Left ventricle myocardium inferior (tissue), 1 donor: ENCODE measurements at places on chromosomes 6 and 20. TPM values are rescaled to one million over a fixed set of nuclear protein-coding genes. Genes with fewer than 3 reads are reported as not detected.

DNA sequence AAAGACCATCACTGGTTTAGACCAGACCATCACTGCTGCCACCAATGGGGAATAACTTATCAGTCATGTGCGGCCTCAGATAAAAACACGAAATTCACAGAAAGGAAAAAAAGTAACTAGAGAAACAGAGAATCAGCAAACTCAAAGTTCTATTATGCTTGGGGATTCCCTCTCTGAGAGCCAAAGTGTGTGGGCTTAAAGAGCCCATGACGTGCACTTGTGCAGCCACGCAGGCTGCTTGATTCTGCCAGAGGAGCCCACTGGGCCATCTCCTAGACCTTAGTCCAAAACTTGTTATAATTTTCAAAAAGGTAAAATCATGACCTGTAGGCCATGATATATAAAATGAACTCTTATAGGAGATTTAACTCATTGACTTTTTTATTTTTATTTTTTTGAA, 15.2 kb downstream of the RAB44 start:
- DNase-seq = no peak
- H3K27me3 ChIP-seq = no peaks in the 10 kb centered on the region
- no peak overlapping the region for H3K27ac ChIP-seq

DNA sequence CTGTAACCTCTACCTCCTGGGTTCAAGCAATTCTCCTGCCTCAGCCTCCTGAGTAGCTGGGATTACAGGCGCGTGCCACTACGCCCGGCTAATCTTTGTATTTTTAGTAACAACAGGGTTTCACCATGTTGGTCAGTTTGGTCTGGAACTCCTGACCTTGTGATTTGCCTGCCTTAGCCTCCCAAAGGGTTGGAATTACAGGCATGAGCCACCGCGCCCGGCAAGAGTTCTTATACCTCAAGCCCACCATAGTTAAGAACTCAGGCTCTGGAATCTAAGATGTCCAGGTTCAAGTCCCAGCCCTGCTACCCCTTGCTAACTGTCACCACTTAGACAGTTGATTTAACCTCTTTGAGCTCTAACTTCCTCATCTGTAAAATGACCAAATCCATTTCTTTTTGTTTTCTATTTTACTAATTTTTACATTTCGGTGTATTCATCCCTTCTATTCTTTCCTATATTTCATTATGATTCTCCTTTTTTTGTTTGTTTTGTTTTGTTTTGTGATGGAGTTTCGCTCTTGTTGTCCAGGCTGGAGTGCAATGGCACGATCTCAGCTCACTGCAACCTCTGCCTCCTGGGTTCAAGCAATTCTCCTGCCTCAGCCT, 104.8 kb upstream of the ZNF217 start:
- no peak overlapping the region for H3K4me3 ChIP-seq
- no peak overlapping the region for H3K27ac ChIP-seq
- no peaks in the 10 kb centered on the region for H3K4me1 ChIP-seq
- no peaks in the 10 kb centered on the region for H3K36me3 ChIP-seq
- no peak for DNase-seq

DNA sequence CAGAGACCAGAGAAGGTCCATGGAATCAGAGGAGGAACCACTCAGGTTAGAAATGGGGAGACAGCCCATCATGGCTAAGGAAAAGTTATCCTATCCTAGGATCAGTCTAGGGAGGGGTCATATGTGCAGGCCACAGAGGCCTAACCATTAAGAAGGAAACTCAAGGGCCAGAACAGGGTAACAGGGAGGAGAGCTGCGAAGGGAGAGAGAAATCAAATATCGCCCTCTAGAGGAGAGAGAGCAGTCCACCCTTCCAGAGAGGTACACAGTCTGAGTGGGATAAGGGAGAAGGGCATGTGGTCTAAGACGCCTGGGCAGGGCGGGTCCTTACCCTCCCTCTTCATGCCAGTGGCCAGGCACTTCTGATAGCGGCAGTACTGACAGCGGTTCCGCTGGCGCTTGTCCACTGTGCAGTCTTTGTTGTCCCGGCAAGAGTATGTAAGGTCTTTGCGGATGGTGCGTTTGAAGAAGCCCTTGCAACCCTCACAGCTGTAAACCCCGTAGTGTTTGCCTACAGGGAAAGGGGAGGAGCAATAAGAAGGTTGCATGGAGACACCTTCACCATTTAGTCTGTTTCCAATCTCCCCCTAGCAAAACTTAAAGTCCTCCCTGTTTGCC, 2.9 kb downstream of the RXRB start:
- peaks cover 86% of the 10 kb centered on the region for H3K4me1 ChIP-seq
- no peaks in the 10 kb centered on the region for H3K27me3 ChIP-seq
- no peak for DNase-seq
- H3K4me3 ChIP-seq = no peak overlapping the region
- peaks cover 51% of the 10 kb centered on the region for H3K36me3 ChIP-seq
- H3K27ac ChIP-seq = peak overlapping the region; percentile 46

- DNase-seq = no peak
- no peaks in the 10 kb centered on the region for H3K27me3 ChIP-seq
- H3K36me3 ChIP-seq = no peaks in the 10 kb centered on the region
- no peak overlapping the region for H3K27ac ChIP-seq
- no peak overlapping the region for H3K4me3 ChIP-seq
- H3K4me1 ChIP-seq = no peaks in the 10 kb centered on the region
These were observed 17.7 kb upstream of the ITCH start for GRCh38 chr20:34345402-34345736.

GRCh38 chr6:98241630-98242029, 592.7 kb upstream of the POU3F2 start:
- no peaks in the 10 kb centered on the region for H3K4me1 ChIP-seq
- DNase-seq = no peak
- no peaks in the 10 kb centered on the region for H3K27me3 ChIP-seq
- H3K36me3 ChIP-seq = no peaks in the 10 kb centered on the region
- H3K4me3 ChIP-seq = no peak overlapping the region

GRCh38 chr20:7996898-7997297, 22.7 kb downstream of the TMX4 start:
- no peaks in the 10 kb centered on the region for H3K27me3 ChIP-seq
- no peak overlapping the region for H3K4me3 ChIP-seq

DNA sequence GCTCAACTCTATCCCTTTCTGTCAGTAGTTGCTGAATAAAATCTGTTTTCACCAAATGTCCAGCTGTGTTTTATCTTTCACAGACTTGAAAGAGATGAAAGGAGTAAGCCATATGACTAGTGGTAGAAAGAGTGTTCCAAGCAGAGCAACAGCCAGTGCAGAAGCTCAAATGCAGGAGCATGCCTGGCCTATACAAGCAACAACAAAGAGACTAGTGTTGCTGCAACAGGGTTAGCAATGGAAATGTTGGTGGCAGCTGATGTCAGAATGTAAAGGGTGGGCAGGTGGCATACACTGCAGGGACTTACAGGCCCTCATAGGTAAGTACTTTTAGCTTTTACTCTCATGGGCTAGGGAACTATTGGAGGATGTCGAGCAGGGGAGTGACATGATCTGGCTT, 5.2 kb upstream of the HINT3 start:
- peaks cover 5% of the 10 kb centered on the region for H3K4me1 ChIP-seq
- H3K27ac ChIP-seq = no peak overlapping the region
- no peaks in the 10 kb centered on the region for H3K27me3 ChIP-seq
- DNase-seq = no peak
- H3K36me3 ChIP-seq = no peaks in the 10 kb centered on the region

- no peak overlapping the region for H3K4me3 ChIP-seq
- H3K27me3 ChIP-seq = no peaks in the 10 kb centered on the region
- no peaks in the 10 kb centered on the region for H3K36me3 ChIP-seq
- H3K4me1 ChIP-seq = peaks cover 7% of the 10 kb centered on the region
- no peak for DNase-seq
- no peak overlapping the region for H3K27ac ChIP-seq
These were observed 490.2 kb downstream of the PRKN start for GRCh38 chr6:162237331-162237730.

DNA sequence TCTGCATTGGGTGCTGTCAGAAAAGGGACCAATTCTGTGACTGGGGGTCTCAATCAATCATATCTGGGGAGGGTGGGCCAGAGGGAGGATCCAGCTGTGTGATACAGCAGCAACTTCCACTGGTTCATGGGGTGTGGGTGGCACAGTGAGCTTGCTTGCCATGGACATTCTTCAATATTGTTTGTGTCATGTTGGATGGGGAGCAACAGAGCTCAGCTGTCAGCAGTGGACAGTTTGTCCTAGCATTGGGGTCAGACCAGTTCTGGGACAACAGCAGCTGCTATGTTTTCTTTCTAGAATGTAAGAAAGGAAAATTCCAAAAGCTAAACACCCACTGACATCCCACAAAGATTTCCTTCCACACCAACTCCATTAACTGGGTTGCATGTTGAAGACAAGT, 221.9 kb upstream of the CDH4 start:
- peaks cover 39% of the 10 kb centered on the region for H3K27me3 ChIP-seq
- no peak for DNase-seq
- no peaks in the 10 kb centered on the region for H3K4me1 ChIP-seq
- no peak overlapping the region for H3K4me3 ChIP-seq
- H3K36me3 ChIP-seq = no peaks in the 10 kb centered on the region
- H3K27ac ChIP-seq = no peak overlapping the region

DNA sequence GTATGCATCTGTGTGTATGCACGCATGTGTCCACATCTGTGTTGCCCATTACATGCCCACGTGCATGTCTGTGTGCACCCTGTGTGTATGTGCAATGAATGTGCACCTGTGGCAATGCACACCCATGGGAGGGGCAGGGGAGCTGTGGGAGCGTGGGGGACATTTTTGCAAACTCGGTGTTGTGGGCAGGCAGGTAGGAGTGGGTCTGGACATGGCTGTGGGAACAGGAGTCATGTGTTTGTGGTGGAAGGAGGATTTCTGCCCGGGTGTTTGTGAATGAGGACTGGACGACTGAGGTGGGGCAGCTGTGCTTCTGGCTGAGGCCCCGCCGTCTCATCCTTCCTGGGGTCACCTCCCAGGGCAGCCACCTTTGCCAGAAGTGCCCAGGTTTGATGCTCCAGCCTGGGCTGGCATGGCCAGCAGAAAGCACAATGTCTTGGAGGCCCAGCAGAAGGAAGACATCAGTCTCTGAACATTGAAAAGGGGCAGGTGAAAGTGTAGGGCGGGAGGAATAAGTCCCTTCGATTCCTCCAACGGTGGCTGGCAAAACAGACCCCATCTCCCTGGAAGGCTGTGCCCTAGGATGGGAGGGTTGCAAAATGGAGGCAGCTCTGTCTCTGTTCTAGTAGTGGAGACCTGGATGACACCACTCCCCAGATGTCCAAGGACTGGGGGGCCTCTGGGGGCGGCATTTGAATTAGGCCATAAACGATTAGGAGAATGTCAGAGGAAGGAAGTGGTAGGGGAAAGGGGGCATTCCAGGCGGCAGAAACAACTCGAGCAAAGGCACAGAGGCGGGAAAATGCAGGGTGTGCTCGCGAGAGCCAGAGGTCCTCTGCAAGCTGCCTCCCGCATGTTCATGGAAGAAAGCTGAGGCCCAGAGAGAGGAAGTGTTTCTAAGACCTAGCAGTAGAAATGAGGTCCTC, 19.1 kb upstream of the ARMC12 start:
- DNase-seq = no peak
- H3K27me3 ChIP-seq = no peaks in the 10 kb centered on the region
- peaks cover 49% of the 10 kb centered on the region for H3K4me1 ChIP-seq
- H3K4me3 ChIP-seq = no peak overlapping the region
- H3K27ac ChIP-seq = peak overlapping the region; percentile 100
- H3K36me3 ChIP-seq = no peaks in the 10 kb centered on the region

DNA sequence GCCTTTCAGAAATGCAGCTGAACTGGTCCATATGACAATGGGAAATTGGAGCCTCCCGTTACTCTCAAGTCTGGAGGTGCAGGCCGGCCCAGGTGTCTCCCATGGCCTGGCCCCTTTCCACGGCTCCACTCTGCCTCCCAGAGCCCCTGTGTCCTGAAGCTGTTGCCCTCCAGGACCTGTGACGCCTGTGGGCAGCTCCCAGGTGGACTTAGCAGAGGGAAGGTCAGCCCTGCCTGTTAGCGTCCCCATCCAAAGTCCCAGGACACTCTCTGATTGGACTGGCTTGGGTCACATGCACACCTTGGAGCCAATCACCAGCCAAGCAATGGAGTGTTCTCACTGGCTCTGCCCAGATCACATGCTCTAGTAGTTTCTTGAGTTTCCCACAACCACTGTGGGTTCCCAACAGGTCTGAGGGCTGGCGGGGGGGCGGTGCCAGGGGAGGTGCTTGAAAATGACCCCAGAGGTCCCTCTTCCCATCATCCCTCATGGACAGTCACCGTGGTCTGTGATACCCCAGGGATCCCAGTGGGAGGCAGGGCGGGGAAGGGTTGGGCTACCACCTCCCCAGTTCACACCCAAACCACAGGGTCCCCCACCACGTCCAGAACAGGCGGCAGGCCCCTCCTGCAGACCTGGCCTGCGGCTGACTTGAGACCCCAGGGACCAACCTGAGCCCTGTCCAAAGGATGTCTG, 135.6 kb downstream of the TAF4 start:
- DNase-seq = peak; percentile 0
- peaks cover 48% of the 10 kb centered on the region for H3K27me3 ChIP-seq
- H3K27ac ChIP-seq = no peak overlapping the region
- H3K36me3 ChIP-seq = no peaks in the 10 kb centered on the region
- no peaks in the 10 kb centered on the region for H3K4me1 ChIP-seq

GRCh38 chr20:48823960-48824498, 3.8 kb downstream of the PREX1 start:
- H3K4me3 ChIP-seq = no peak overlapping the region
- H3K27me3 ChIP-seq = peaks cover 7% of the 10 kb centered on the region
- no peak for DNase-seq
- H3K4me1 ChIP-seq = peaks cover 61% of the 10 kb centered on the region
- no peaks in the 10 kb centered on the region for H3K36me3 ChIP-seq

GRCh38 chr6:113495521-113495920, 361.6 kb upstream of the MARCKS start:
- no peak overlapping the region for H3K4me3 ChIP-seq
- H3K27ac ChIP-seq = no peak overlapping the region
- DNase-seq = no peak

- H3K27me3 ChIP-seq = no peaks in the 10 kb centered on the region
- H3K27ac ChIP-seq = no peak overlapping the region
- H3K4me1 ChIP-seq = no peaks in the 10 kb centered on the region
- no peak overlapping the region for H3K4me3 ChIP-seq
These were observed 47.4 kb upstream of the SAMD3 start for GRCh38 chr6:130269969-130270635.

DNA sequence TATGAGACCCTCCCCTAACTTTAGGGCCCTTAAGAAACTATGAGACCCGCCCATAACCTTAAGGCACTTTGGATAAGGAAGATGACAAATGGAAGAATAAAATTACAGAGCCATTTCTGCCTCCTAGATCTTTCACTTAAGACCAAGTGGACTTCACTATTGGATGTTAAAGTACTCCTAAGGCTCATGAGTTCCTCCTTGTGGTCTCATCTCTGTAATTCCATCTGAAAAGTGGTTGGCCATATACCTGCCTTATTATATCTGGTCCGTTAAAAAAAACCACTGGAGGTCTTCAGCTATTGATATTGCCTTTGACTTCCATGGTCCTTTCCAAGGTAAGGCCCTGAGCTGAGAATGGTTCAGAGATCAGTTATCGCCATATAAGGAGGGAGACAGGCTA, 310.3 kb downstream of the EYA4 start:
- peak overlapping the region; percentile 51 for H3K27ac ChIP-seq
- no peaks in the 10 kb centered on the region for H3K27me3 ChIP-seq
- DNase-seq = no peak
- no peak overlapping the region for H3K4me3 ChIP-seq

LIN28B gene
- total RNA-seq = not detected

PPP1R14C gene
- 116 TPM for total RNA-seq

DST gene
- 331 TPM for total RNA-seq

SEL1L2 gene
- 1.4 TPM for total RNA-seq

ZC3H12D gene
- 0.25 TPM for total RNA-seq

MAVS gene
- total RNA-seq = 44.9 TPM

CCM2L gene
- total RNA-seq = 7.5 TPM

SPATA25 gene
- total RNA-seq = 2.4 TPM

DLL1 gene
- total RNA-seq = 11.7 TPM

PBOV1 gene
- not detected for total RNA-seq

MEP1A gene
- total RNA-seq = not detected

CALHM6 gene
- 1.7 TPM for total RNA-seq
